ENCODE measurements at places on chromosomes 2 and 18. TPM values are rescaled to one million over a fixed set of nuclear protein-coding genes. Genes with fewer than 3 reads are reported as not detected.

The UCN gene
- 2.5 TPM for total RNA-seq

The LRP2 gene
- total RNA-seq: not detected

The VRK2 gene
- 58.7 TPM for total RNA-seq

The C2orf80 gene
- total RNA-seq: not detected

The MOB1A gene
- total RNA-seq: 221 TPM

The ASB18 gene
- total RNA-seq: not detected

The RIT2 gene
- total RNA-seq: not detected

The SLC40A1 gene
- total RNA-seq: not detected

The SCN1A gene
- total RNA-seq: not detected

DNA sequence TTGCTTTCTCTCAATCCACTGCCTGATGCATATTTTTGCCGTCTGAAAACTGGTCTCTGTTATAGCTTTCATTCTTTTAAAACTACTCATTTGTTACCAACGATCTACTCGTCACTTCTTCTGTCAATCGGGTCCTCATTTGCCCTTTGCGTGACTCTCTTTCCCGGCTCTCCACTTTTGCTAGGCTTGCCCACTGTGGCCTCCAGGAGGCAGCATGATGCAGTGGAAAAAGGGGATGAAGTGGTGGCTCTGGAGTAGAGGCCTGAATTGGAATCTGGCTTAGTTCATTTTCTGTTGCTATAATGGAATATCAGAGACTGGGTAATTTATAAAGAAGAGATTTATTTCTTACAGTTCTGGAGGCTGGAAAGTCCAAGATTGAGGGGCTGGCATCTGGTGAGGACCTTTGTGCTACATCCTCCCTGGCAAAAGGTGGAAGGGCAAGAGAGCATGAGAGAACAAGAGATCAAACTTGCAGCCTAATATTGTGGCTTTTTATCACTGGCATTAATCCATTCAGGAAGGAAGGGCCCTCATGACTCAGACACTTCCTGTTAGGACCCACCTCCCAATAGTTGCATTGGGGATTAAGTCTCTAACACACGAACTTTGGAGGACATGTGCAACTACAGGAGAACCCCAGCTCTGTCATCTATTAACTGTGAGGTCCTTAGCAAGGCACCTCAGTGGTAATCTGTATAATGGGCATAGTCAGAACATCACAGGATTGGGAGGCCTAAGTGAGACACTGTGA lies 15.4 kb downstream of the GDF7 start:
- no peak overlapping the region for H3K4me3 ChIP-seq
- H3K27me3 ChIP-seq: no peaks in the 10 kb centered on the region
- no peak overlapping the region for H3K27ac ChIP-seq
- H3K4me1 ChIP-seq: peaks cover 8% of the 10 kb centered on the region

DNA sequence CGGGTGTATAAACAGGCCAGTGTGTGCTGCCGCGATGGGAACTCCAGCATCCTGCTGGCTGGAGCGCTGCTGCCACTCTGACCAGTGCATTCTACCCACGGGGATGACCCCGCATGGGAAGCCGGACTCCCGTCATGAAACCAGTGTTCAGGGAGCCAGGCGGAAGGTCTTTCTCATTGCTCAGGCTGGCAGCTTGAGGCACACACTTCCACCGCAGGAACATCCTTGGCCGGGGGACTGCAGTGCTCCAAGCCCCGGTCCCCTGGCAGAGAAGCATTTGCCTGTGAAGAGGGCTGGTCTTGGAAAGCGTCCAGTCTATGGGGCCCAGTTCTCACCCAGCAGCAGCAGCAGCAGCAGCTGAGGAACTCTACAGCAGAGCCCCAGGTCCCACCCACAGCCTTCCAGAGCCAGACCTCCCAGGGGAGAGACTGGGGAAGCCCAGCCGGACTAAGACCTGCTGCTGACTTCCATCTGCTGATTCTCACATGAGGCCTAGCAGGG lies 235.9 kb downstream of the KLHL29 start:
- H3K4me1 ChIP-seq: no peaks in the 10 kb centered on the region
- no peaks in the 10 kb centered on the region for H3K36me3 ChIP-seq
- no peak overlapping the region for H3K27ac ChIP-seq
- no peaks in the 10 kb centered on the region for H3K27me3 ChIP-seq
- no peak overlapping the region for H3K4me3 ChIP-seq

DNA sequence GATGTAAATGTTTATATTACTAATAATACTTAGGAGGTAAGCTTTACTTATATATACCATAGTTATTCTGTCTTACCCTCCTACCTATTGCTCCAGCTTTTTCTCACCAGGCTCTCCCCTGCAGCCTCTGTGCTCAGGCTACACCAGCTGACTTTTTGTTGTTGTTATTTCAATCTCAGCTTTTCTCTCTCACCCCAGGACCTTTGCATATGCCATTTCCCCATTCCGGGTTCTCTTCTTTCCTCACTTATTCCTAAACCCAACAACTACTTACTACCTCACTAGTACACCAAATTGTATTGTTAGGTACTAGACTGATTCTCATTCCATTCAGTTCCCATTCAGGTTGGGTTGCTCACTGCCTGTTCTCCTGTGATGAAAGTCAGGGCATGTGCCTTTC lies 156.2 kb upstream of the BOD1L2 start:
- H3K27me3 ChIP-seq: no peaks in the 10 kb centered on the region
- no peak for DNase-seq
- no peak overlapping the region for H3K27ac ChIP-seq
- H3K36me3 ChIP-seq: no peaks in the 10 kb centered on the region
- H3K4me3 ChIP-seq: no peak overlapping the region

- no peaks in the 10 kb centered on the region for H3K27me3 ChIP-seq
- H3K4me3 ChIP-seq: no peak overlapping the region
- H3K36me3 ChIP-seq: no peaks in the 10 kb centered on the region
- H3K27ac ChIP-seq: no peak overlapping the region
These were observed 300.3 kb downstream of the AGPS start for GRCh38 chr2:177692783-177693269.

- peak overlapping the region; percentile 70 for H3K27ac ChIP-seq
- peaks cover 53% of the 10 kb centered on the region for H3K4me1 ChIP-seq
- peaks cover 43% of the 10 kb centered on the region for H3K36me3 ChIP-seq
- H3K27me3 ChIP-seq: no peaks in the 10 kb centered on the region
These were observed 926 bp downstream of the NDUFV2 start for GRCh38 chr18:9103376-9103873.

- no peaks in the 10 kb centered on the region for H3K4me1 ChIP-seq
- H3K27ac ChIP-seq: no peak overlapping the region
- DNase-seq: no peak
- H3K36me3 ChIP-seq: peaks cover 94% of the 10 kb centered on the region
These were observed 25.1 kb downstream of the KDM3A start for GRCh38 chr2:86466306-86466705.

Data from Karpas-422 (cell line).